ENCODE measurements at places on chromosomes 6 and 20. TPM values are rescaled to one million over a fixed set of nuclear protein-coding genes. Genes with fewer than 3 reads are reported as not detected.

GRCh38 chr6:11538819-11539468 is 1.4 kb downstream of the TMEM170B start:
- DNase-seq, result no peak

GRCh38 chr6:156160007-156160794 is 617.0 kb upstream of the ARID1B start:
- DNase-seq, result no peak

GRCh38 chr20:56554869-56555268 is 21.8 kb downstream of the FAM209B start:
- no peak for DNase-seq

GRCh38 chr6:126268092-126268491 is 71.8 kb upstream of the CENPW start:
- no peak for DNase-seq

GRCh38 chr6:57017841-57018240 is 28.7 kb upstream of the KIAA1586 start:
- DNase-seq, result no peak

- DNase-seq, result no peak
These were observed 114.4 kb upstream of the MAP3K7 start for GRCh38 chr6:90701146-90701781.

DNA sequence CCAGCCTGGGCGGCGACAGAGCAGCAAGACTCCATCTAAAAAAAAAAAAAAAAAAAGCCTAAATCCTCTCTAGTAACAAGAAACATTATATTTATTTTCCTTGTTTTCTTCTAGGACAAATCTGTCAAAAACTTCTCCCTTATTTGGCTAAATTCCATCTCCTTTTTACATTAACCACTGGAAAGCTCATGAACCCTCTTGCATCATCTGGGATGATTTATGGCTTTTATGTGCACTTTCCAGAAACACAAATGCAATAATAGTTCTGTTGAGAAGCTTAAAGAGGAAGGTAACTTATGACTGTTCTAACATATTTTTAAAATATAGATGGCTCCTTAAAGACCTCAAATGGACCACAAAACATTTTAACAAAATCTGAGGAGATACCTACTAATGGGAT is 526.1 kb upstream of the SPTLC3 start:
- DNase-seq, result no peak

- DNase-seq, result no peak
These were observed 151.4 kb upstream of the LAMA2 start for GRCh38 chr6:128731249-128732165.

DNA sequence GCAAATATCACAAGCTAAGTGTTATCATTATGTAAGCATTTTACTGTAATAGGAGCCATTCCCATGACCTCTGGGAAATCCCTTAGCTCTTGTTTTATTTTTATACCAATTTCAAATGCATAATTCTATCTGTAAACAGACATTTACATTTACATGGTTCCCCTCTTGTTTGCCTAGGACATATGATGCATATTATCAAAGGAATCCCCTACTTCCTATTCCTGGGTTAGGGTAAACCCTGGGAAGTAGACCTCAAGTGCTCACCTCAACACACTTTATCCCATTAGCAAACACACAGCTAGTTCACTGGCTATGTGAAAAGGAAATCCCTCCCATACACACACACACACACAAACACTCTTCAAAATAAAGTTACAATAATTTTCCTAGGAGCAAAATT is 27.1 kb downstream of the PDE10A start:
- DNase-seq, result no peak

C4A gene
- total RNA-seq, result 13.2 TPM

COL9A3 gene
- 0.67 TPM for total RNA-seq

MARCKS gene
- total RNA-seq, result 17.2 TPM

MRAP2 gene
- total RNA-seq, result 0.20 TPM

- no peak for DNase-seq
These were observed 49.3 kb downstream of the KIAA0319 start for GRCh38 chr6:24596717-24597116.

GRCh38 chr6:96899019-96899418 is 1.3 kb upstream of the NDUFAF4 start:
- DNase-seq, result no peak

DNA sequence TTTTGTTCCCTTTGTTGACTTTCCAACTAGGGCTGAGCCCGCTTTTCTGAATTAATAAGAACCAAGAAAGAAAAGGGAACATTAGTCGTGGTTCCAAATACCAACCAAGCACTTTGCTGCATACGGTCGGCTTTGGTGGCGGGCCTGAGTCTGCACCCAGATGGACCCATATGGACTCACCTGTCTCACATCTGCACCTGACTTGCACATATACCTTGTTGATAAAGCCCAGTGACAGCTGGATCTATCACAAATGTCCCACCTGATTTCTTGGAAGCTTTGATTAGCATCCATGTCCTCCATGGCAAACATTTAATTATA is 39.0 kb downstream of the TPD52L1 start:
- no peak for DNase-seq

- DNase-seq, result peak; percentile 81
These were observed at the start of gene DDR1 for GRCh38 chr6:30883685-30884520. Gene DDR1 (plus strand): TSS chr6:30884519. CDS start chr6:30888730, 4,211 bp downstream.

GRCh38 chr6:166617359-166617758 is 9.7 kb downstream of the RPS6KA2 start:
- DNase-seq, result no peak

FUCA2 gene
- total RNA-seq, result 8.7 TPM

DNA sequence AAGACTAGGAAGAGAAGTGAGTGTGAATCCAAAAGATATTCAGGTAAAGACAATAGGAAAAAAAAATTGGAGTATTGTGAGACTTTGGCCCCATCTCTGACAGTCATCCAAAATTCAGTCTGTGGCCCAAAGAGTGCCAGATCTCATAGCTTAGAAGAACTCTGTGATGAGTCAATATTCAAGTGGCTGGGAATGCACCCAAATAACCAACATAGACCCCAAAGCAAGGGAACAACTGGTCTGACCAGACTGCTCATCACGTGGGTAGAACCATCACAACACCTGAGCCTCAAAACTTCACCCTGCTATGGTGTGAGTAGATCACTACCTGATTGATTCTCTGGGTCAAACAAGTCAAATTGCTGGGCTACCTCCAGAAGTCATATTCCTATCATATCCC is 51.1 kb upstream of the TRDN start:
- no peak for DNase-seq

DNA sequence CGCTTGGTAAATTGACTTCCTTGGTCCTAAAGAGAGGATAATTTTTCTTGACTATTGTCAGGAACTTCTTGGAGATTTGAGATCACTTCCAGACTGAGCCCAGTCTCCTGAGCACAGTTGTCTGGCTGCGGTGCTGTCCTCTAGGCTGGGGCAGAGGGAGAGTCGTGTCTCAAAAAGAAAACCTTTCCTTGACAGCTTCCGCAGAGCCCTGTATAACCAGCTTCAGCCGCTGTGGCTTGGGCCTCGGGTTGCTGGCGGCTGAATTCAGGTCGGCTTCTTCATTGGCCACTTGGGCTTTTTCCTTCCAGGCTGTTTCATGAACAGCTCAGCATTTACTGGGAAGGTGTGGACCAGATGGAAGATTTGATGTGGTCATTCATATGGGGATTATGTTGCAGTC is 75.9 kb downstream of the DHX35 start:
- no peak for DNase-seq

NKX2-2 gene
- not detected for total RNA-seq

DNA sequence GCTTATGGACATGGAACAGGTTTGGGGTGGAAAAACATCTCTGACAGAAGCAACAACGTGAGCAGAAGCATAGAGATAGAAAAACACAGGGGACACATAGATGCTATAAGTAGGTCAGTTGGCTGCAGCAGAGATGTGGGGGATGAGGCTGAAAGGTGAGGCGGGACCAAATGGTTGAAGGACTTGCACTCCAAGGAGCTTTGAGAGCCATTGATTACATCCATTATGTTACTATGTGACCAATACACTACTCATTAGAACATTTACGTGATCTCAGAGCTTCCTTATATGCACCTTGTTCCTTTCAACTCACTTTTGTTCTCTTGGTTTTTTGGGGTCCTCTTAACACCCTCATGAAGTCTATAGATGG is 47.9 kb upstream of the TTPAL start:
- DNase-seq, result no peak

DNA sequence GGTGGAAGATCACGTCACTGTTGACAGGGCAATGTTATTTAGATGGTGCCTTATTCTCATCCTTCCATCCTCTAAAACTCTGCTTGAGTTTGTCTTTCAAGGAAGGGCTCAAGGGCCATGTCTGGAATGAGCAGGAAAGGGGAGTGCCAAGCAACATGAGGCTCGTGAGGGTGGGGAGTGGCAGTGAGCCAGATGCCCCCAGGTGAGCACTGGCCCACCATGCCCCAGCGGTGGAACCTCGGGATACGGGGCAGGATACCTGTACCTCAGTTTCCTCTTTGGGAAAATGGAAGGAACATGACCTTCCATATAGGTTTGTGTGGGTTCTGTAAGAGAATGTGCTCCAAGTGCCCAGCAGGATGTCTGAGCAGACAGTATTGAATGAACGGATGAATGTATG is 337.4 kb downstream of the TAF4 start:
- no peak for DNase-seq

DNA sequence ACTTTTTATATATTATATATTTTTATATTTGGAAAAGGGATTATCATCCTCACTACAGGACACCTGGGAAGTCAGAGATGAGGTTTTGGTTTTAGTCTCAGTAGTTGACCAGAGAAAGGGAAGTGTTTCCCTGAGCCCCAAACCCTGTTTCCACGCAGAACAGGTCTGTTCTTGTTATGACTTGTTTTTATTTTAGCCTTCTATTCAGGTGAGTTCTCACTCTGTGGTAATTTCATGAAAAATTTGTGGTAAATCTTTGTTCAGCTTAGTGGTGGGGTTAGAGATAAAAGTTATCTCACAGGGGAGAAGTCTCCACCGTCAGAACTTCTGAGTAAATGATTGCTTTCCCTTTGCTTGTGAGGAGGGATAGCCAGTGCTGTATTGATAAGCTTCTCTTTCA is 224.9 kb downstream of the FARS2 start:
- no peak for DNase-seq

DNA sequence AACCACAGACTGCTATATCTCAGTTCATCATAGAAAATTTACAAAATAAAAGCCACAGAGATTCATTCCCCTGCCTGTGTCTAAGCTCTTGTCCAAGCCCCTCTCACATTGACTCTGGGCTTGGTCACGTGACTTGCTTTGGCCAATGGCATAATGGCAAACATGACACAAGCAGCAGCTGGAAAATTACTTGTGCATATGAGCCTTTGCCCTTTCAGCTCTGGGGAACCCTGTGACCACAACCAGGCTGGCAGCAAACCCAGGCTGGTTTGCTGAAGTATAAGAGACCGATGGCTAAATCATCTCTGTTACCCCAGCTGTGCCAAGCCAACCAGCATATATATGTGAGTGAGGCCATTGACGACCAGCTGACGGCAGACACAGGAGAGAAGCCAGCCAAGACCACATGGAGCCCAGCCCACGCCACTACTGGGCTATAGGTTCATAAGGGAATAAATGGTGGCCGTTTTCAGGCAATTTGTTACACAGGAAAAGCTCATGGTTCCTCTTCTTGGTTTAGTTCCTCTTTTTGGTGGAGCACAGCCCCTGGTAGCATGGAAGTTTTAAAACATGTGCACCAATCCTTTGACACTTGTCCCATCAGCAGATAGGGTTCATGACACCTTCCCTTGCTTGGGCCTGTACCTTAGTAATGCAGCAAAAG is 31.8 kb upstream of the RSPO4 start:
- DNase-seq, result no peak

SEMG1 gene
- total RNA-seq, result not detected

TMC2 gene
- not detected for total RNA-seq

Data from psoas muscle (tissue), 8 donors.